ENCODE measurements at places on chromosomes 11 and 22. TPM values are rescaled to one million over a fixed set of nuclear protein-coding genes. Genes with fewer than 3 reads are reported as not detected.

Gene PANX3
- not detected for total RNA-seq

Gene SOX6
- not detected for total RNA-seq

Gene CHRM1
- 0.05 TPM for total RNA-seq

Gene JAML
- total RNA-seq: not detected

Gene TBX10
- total RNA-seq: not detected

Gene OR51S1
- not detected for total RNA-seq

Gene COA4
- total RNA-seq: 162 TPM

Gene OR51E1
- not detected for total RNA-seq

Gene CELSR1
- 27.8 TPM for total RNA-seq

Gene CD6
- total RNA-seq: 0.18 TPM

Gene HEPN1
- total RNA-seq: not detected

Gene TLCD5
- total RNA-seq: 4.9 TPM

Gene HBD
- total RNA-seq: not detected

Gene PNPLA5
- 0.07 TPM for total RNA-seq

Gene OR2AT4
- total RNA-seq: not detected

Gene SUSD2
- 49.5 TPM for total RNA-seq

Gene OR52E8
- not detected for total RNA-seq

Gene KLHL35
- total RNA-seq: 0.51 TPM

Gene OR5A1
- total RNA-seq: not detected

Gene SAA4
- not detected for total RNA-seq

Gene RIMBP3C
- total RNA-seq: 0.27 TPM

Gene RIBC2
- 2.6 TPM for total RNA-seq

Gene NUCB2
- total RNA-seq: 33.0 TPM

Gene ARHGAP8
- 1.9 TPM for total RNA-seq
